ENCODE measurements at places on chromosomes 13 and 19.

- no peak for DNase-seq
Observed at GRCh38 chr13:100334214-100334613, 245.3 kb downstream of the PCCA start.

GRCh38 chr13:29125934-29126424, 305.8 kb downstream of the MTUS2 start:
- no peak for DNase-seq

DNA sequence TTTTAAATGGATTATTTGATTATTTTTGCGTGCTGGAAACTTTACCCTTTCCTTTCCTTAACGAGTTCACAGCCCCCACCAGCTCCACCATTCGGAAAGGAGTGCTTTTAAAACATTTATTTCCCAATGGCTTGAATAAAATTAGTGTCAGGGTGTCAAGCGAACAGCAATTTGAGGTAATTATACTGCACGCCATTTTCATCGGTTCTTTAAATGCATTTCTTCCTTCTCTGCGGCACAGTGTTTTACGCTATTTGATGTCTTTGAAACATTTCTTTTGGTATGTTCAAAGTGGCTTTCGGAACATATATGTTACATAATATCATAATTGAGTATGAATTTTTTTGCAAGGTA, 309 bp upstream of the SLITRK1 start:
- DNase-seq: no peak

DNA sequence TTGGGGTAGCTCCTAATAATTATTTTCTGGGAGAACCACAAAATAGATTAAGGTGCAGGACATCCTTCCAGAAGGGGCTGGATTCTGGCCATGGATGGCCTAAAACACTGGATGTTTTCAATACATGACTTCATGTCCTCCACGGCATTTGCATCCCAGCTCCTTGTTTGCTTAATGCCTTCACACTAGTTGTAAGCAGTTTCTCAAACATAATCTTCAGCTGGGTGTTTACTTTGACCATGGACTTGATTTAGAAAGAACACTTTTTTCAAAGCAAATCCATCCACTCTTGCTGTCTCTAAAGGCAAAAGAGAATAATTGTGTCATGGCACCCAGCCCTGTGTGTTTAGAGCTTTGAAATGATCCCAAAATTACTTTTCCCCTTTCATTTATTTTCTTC, 82.5 kb upstream of the GSX1 start:
- DNase-seq: no peak

DNA sequence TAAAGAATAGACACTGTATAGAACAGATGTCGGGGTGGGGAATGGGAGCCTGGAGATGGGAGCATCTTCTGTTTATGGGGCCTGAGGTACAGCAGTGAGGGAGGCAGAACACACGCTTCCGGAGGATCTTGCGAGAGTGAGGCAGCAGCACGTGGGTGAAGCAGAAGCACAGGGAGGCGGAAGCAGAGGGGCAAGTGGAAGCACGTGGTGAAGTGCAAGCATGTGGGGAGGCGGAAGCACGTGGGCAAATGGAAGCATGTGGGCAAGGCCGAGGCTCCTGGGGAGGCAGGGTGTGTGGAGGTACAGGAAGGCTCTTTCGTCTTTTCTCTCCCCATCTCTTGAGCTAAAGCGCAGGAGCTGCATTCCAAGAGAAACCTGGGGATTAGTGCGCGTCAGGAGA, 198.4 kb downstream of the ATP8A2 start:
- no peak for DNase-seq

DNA sequence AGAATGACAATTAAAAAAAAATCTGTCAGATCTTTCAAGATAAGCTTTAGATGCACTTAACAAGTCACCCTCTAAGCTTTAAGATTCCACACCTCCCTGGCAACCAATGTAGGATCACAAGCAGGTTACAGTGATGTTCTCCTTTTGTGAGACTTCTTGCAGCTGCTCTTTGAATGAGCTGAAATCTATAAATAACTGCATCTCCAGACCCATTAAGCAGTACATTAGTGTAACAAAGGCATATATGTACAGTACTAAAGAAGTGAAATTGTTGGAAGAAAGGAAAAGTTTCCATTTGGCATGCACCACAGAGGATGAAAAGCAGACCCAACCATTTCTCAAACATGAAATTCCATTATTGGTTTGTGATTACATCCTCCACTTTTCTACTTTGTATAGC, 364.7 kb downstream of the ENOX1 start:
- DNase-seq: no peak

DNA sequence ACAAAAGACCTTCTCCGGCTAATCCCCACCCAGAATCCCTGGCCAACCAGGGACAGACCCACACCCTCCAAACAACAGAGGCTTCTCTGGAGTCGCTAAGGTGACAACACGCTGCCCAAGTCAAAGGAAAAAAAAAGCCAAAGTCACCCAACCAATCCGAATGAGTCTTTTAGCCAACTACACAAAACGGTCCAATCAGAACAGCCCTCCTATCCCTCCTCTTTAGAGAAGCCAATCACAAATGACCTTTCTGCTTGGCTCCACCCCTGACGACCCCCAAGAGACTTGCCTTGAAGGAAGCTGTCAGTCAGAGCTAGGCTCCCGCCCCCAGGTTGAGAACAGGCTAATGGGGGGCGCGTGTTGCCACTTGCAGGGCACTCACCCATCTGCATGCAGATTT, 6.6 kb upstream of the FBXW9 start:
- DNase-seq: no peak

- DNase-seq: no peak
Observed at GRCh38 chr13:29454931-29455481, 140.5 kb downstream of the SLC7A1 start.

GRCh38 chr19:40754611-40755247, 3.7 kb downstream of the SNRPA start:
- DNase-seq: no peak

- no peak for DNase-seq
Observed at GRCh38 chr19:32350987-32351348, 5.6 kb downstream of the ZNF507 start.

- no peak for DNase-seq
Observed at GRCh38 chr19:33394006-33394722, 20.7 kb downstream of the CEBPG start.

- no peak for DNase-seq
Observed at GRCh38 chr13:41674246-41674645, 216.9 kb downstream of the RGCC start.

GRCh38 chr13:114015969-114016295, 42.1 kb upstream of the C13orf46 start:
- no peak for DNase-seq

GRCh38 chr13:78659732-78660494, 958 bp upstream of the OBI1 start:
- DNase-seq: no peak

DNA sequence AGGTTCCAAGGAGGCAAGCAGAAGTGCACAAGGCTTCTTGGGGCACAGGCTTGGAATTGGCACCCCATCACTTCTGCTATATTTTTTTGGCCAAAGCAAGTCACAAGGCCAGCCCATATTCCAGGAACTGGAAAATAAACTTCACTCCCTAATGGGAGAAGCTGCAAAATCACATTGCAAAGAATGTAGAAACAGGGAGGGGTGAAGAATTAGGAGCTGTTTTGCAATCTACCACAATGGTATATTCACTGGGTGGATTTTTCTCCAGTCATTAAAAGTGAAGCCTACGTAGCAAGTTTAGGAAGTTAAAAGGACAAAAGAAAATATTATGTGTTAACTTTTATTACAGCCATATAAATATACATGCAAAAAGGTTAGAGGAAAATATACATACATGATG, 464.8 kb downstream of the COG6 start:
- DNase-seq: no peak

DNA sequence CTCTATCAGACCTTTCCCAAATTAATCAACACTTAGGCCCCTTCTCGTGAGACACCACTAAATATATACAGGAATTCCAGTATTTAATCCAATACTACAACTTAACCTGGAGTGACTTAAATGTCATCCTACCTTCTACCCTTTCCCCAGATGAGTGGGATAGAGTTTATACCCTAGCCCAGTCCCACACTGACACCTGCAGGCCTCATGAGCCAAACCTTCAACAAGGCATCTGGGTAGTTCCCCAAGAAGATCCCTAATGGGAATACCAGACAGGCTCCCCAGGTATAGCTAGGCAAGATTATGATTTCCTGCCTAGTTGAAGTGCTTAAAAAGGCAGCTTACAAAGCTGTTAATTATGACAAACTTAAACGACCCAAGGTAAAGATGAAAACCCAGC, 15.9 kb downstream of the ZNF83 start:
- no peak for DNase-seq

GRCh38 chr19:2054763-2055162, 3.7 kb upstream of the MKNK2 start:
- DNase-seq: no peak

GRCh38 chr19:13164343-13165161, 14.3 kb downstream of the IER2 start:
- no peak for DNase-seq

DNA sequence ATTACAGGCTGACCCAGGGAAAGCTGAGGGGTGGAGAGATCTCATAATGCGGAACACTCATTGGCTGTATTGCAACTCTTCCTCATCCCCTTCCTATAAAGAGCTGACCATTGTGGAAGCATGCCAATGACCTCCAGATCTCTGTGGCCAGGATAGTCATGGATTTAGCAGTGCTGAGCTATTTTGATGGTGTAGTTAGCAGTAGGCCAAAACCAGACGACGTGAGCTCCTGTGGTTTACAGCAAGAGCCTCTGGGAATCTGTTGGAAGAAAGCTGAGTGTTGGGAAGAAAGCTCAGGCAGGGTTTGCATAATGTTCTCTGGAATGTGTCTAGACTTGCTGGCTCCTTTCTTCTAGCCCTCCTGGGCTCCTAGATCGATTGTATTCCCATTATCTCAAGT, 187.5 kb upstream of the GPC6 start:
- DNase-seq: no peak

DNA sequence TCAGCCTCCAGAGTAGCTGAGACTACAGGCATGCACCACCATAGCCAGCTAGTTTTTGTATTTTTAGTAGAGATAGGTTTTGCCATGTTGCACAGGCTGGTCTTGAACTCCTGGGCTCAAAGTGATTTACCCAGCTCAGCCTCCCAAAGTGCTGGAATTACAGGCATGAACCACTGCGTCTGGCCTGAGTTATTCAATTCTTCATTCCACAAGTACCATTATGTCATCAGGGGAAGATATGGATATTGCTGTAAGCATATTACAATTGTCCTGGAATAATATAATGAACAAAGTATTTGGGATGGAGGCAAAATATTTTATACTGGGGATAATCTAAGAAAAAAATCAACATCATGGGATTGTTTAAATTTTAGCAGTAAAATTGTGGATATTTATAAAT, 646.0 kb upstream of the SLITRK6 start:
- DNase-seq: no peak

DNA sequence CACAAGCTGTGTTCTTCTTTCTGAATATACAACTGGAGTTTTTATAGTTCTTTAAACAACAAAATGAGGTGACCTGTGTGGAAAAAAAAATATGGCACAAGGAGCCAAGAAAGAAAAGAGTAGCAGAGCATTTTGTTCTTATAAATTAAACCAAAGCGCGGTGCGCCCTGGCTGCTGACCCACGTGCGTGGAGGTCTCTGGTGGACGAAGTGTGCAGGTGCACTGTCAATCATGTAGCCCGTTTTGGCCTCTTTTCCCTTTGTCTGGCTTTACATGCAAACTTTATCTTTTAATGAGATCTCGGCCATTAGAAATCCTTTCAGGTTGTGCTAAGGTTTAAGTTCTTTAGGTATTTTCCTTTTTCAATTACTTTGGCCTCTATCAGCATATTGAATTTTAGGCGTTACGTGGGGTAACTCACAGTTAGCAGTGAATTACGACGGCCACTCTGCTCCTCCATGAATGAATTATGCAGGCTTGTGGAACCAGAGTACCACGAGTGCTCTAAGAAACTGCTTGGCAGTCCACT, 443.9 kb upstream of the SLC10A2 start:
- DNase-seq: no peak

DNA sequence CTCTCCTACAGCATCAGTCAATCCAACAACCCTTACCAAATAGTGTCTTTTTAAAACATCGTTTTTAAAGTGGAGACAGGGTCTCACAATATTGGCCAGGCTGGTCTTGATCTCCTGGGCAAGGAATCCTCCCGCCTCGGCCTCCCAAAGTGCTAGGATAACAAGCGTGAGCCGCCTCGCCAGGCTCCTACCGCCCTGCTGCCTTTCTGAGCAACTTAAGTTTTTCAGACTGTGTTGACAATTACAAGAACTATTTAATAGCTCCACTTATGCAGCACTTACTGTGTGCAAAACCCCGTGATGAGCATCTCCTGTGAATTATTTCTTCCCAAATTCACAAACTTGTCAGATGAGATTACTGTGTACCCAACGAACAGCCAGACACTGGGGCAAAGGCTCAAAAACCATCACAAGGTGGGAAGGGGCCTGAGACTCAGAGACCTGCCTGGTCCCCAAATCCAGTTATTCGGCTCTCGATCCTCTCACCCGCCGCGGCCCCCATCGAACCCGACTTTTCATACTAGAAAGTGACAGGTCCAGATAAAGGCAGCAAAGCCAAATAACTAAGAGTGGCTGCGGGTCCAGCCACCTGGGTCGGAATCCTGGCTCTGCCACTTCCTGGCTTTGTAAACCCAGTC, 581 bp downstream of the RPL18 start:
- no peak for DNase-seq

DNA sequence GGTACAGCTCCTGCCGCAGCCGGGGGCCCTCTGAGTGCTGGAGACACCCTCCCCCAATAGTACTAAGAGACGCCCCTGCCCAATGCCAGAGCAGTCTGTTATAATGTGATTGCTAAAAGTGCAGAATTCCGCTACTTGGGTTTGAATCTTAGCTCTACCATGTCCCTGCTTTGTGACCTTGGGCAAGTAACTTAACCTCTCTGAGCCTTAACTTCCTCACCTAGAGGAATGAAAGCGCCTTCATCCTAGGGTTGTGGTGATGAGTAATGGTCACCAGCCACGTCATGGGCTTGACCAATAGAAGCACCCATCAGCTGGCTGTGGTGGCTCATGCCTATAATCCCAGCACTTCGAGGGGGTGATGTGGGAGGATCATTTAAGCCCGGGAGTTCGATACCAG, 6.5 kb downstream of the PLEKHG2 start:
- DNase-seq: no peak

DNA sequence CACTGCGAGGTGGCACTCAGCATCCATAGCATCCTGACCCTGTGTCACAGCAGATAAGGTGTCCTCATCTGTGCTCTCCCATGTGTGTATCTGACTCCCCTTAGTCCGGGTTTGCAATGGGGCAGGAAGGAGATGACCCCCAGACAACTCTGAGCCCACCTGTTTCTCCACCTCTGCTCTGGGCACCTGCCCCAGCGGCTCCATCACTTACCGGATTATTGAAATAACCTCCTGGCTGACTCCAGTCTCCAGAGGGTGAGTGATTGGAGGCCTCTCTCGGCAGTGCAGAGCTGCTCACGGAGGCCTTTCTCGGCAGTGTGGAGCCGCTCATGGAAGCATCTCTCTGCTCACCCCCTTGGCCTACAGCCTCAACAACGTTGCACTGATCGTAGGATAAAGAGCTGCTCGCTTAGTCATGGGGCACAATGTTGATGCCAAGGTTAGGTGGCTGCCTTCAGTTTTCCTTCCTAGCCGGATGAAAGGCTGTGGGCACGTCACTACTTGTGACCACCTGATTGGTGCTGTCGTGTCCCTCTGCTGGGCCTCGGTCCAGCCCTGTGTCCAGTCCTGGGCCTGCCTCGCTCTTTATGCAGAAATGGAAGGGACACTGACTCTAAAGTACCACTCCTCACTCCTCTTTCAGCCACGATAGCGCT, 67.6 kb downstream of the TEX29 start:
- DNase-seq: no peak
